ENCODE measurements at places on chromosomes 5 and 9. TPM values are rescaled to one million over a fixed set of nuclear protein-coding genes. Genes with fewer than 3 reads are reported as not detected.

Gene CRHBP
- total RNA-seq: 0.51 TPM

DNA sequence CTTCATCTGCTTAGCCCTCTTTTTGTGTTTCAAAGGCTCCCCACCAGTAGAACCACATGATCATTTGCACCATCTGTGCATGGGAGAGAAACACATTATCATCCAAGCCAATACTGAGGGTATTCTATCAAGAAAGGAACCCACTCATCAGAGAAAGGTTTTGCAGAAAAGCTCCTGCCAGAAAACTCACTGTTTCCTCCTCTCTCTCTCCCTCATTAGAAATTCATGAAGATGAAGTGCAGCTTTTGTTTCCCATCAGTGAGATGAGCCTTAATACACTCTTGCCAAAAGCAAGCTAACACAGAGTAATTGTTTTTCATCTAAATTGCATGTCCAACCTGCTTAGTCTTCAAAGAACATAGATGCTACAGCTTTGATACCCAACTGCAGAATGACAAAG, 142.4 kb upstream of the GRAMD2B start:
- H3K4me3 ChIP-seq: no peak overlapping the region
- H3K27me3 ChIP-seq: no peaks in the 10 kb centered on the region
- no peaks in the 10 kb centered on the region for H3K36me3 ChIP-seq
- no peak for DNase-seq
- H3K4me1 ChIP-seq: no peaks in the 10 kb centered on the region

DNA sequence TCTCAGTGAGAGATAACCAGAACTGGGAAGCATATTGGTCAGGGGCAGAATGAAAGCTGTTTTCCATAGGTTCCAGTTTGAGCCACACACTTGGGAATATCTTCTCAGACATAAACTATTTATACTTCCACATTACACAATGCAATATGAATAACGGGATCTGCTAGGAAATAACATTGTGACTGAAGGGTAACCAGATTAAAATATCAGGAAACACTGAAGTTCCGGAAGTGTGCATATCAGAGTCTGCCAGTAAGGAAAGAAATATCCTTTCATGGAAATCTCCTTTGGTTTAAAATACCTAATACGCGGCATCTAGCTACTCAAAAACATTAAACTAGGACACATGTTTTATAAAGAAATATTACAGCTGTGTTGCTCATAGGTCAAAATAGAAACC, 56.3 kb downstream of the ST8SIA4 start:
- peak overlapping the region; percentile 89 for H3K27ac ChIP-seq
- H3K4me3 ChIP-seq: no peak overlapping the region
- H3K4me1 ChIP-seq: peaks cover 41% of the 10 kb centered on the region
- DNase-seq: peak; percentile 96
- no peaks in the 10 kb centered on the region for H3K27me3 ChIP-seq

- H3K4me3 ChIP-seq: no peak overlapping the region
- no peak overlapping the region for H3K27ac ChIP-seq
- DNase-seq: no peak
- no peaks in the 10 kb centered on the region for H3K4me1 ChIP-seq
- H3K36me3 ChIP-seq: no peaks in the 10 kb centered on the region
Observed at GRCh38 chr5:4630031-4630430, 510.1 kb upstream of the ADAMTS16 start.

DNA sequence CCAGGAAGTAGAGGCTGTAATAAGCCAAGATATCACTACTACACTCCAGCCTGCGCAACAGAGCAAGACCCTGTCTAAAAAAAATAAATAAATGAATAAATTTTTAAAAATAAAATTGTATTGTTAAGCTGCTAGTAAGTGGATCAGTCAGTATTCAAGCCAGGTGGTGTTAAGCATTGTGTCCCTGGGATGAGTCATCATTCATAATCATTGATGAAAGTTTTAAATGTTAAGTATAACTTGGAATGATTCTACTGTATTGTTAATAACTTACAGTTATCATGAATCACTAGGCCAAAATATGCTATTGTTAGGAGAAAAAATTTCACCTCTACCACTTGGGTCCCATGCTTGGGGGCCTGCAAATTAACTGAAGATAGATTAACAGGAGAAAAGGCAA, 38.2 kb downstream of the MED10 start:
- H3K4me3 ChIP-seq: no peak overlapping the region
- H3K36me3 ChIP-seq: no peaks in the 10 kb centered on the region
- no peaks in the 10 kb centered on the region for H3K27me3 ChIP-seq
- DNase-seq: no peak
- H3K4me1 ChIP-seq: no peaks in the 10 kb centered on the region

- H3K27me3 ChIP-seq: peaks cover 2% of the 10 kb centered on the region
- no peaks in the 10 kb centered on the region for H3K36me3 ChIP-seq
- no peaks in the 10 kb centered on the region for H3K4me1 ChIP-seq
- H3K4me3 ChIP-seq: no peak overlapping the region
- H3K27ac ChIP-seq: no peak overlapping the region
- DNase-seq: no peak
Observed at GRCh38 chr9:126051446-126052130, 275.0 kb upstream of the MVB12B start.

DNA sequence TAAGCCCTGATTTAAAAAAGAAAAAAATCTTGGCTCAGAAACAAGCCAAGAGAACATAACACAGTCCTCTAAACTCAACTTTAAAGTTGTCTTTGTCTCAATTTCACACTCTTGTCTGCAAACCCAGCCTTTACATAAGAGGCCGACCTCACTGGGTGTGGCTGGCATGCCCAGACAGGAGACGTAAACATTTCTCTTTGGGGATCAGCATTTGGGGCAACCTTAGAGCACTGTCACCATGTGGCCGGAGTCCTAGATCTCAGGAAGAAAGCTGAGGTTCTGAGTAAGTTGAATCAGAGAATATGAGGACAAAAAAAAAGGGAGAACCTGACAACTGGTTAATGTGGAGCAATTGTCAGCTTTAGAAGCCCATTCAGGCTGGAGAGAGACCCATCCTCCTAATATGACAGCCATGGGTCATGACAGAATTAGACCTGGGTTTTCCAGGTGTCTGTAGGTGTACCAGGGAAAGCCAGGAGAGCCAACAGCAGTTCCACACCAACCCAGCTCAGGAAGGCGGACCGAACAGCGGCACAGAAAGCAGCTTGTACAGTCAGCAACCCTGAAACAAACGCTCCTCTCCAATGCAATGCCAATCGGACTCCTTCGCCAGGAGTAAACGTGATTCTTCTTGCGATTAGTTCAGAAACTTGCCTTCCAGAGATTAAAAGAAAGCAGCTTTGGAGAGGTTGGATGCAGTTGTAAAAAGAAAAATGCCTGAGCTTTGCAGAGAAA, 97.9 kb upstream of the MAP3K1 start:
- no peak overlapping the region for H3K4me3 ChIP-seq
- H3K4me1 ChIP-seq: no peaks in the 10 kb centered on the region
- H3K36me3 ChIP-seq: no peaks in the 10 kb centered on the region
- H3K27me3 ChIP-seq: peaks cover 16% of the 10 kb centered on the region

DNA sequence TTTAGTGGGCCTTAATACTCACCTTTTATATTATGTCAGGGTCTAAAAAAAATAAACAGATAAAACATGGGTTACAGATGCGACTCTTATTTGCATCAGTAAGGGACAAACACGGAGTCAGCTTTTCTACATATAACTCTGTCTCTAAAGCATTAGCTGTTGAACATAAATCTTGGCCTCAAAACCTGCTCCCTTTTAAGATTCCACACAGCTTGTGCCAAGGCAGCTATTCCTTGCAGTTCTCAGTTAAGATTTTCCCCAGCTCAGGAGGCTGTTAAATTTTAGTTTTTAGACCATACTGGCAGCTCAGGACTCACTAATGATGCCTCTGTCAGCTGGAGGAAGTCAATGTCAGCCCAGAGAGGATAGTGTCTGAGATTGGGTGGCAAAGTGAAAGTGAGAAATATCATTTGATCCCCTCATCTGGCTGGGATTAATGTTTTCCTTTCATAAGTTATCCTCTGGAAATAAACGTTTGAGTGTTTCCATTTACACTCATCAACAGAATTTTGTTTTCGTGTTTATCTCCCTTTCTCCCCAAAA, 287.5 kb downstream of the ELAVL2 start:
- no peak overlapping the region for H3K4me3 ChIP-seq
- DNase-seq: no peak
- no peaks in the 10 kb centered on the region for H3K4me1 ChIP-seq
- no peaks in the 10 kb centered on the region for H3K36me3 ChIP-seq
- H3K27ac ChIP-seq: no peak overlapping the region

- H3K27ac ChIP-seq: no peak overlapping the region
- DNase-seq: no peak
- H3K27me3 ChIP-seq: no peaks in the 10 kb centered on the region
- H3K36me3 ChIP-seq: no peaks in the 10 kb centered on the region
Observed at GRCh38 chr9:84705128-84705527, 35.6 kb downstream of the NTRK2 start.

- peak; percentile 88 for DNase-seq
- H3K27me3 ChIP-seq: no peaks in the 10 kb centered on the region
- no peak overlapping the region for H3K4me3 ChIP-seq
- peak overlapping the region; percentile 5 for H3K27ac ChIP-seq
Observed at GRCh38 chr5:32153723-32154122, 20.4 kb downstream of the GOLPH3 start.

GRCh38 chr9:104027295-104027694, 66.8 kb upstream of the SMC2 start:
- H3K36me3 ChIP-seq: no peaks in the 10 kb centered on the region
- no peaks in the 10 kb centered on the region for H3K27me3 ChIP-seq
- H3K27ac ChIP-seq: no peak overlapping the region
- DNase-seq: no peak
- H3K4me3 ChIP-seq: no peak overlapping the region
- no peaks in the 10 kb centered on the region for H3K4me1 ChIP-seq

Gene FAM221B
- total RNA-seq: not detected

DNA sequence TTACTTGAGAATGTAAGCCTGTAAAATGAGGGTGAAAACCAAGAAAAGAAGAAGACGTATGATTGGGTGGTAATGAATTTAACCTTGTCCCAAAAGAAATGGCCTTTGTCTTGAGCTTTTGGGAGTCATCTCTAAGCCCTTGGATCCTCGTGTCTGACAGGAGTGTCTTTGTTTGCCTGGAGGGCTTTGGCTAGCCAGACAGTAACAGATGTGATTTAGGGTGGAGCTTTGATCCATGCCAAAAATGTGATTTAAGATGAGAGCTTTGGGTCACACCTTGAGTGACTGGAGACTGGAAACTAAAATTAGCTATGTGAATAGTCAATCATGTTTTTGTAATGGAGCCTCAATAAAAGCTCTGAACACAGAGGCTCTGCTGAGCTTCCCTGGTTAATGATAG, 25.9 kb upstream of the ZFAND5 start:
- no peak for DNase-seq
- H3K4me3 ChIP-seq: no peak overlapping the region

DNA sequence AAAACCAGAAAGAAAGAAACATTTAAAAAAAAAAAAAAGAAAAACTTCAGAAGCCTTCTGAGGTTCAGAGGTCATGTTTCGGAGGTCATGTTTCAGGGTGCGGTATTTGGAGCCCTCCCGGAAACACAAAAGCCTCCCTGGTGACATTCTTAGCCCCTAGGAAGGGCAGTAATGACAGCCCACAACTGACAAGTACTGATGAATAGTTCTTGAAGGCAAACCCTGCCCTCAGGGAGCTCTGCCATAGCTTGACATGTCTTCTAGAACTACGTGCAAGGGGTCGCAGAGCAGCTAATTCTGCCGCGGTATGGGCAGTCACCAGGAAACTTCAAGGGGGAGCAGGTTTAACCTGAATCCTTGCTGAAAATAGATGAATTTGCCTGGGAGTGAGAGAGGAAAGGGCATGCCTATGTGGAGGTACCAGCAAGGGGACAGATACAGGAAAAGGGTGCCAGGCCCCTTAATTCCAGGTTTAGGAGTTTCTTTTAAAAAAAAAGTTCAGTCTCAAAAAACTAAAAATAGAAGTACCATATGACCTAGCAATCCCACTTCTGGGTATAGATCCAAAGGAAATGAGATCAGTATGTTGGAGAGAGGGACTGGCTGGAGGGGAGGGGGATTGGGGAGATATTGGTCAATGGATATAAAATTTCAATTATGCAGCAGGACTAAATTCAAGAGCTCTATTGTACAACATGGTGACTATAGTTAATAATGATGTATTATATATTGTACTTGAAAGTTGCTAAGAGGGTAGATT, 98.4 kb downstream of the C9orf152 start:
- peaks cover 2% of the 10 kb centered on the region for H3K36me3 ChIP-seq
- no peaks in the 10 kb centered on the region for H3K27me3 ChIP-seq
- H3K27ac ChIP-seq: peak overlapping the region; percentile 42
- no peak overlapping the region for H3K4me3 ChIP-seq
- no peak for DNase-seq
- peaks cover 16% of the 10 kb centered on the region for H3K4me1 ChIP-seq

Gene AQP7
- 3.7 TPM for total RNA-seq

Data from endothelial cell of umbilical vein (primary cell).